Stimulated activated memory B cell treated with anti-CD40 and anti-IgM and Interleukin-4, amounts not matched to agents 10 μg/mL and 1 μg/mL and 100 μg/mL, for 72 hours (primary cell): ENCODE measurements at places on chromosomes 6 and 20.

DNA sequence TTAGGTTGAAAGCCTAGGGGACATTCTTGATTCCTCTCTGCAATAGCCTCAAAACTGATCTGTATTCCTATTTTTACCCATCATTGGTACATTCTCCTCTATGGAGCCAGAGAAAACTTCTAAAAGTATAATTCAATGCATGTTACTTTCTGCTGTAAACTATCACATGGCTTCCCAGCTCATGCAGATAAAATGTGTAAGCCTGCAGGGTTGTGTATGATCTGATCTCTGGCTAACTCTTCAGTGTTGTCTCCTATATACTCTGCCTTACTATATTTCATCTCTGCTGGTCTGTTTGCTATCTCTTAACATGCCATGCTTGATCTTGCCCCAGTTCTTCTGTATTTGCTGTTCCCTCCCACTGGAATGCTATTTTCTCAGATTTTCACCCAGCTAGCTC, 323.3 kb upstream of the RSPO3 start:
- H3K36me3 ChIP-seq = no peaks in the 10 kb centered on the region
- ATAC-seq = no peak
- H3K27me3 ChIP-seq = no peaks in the 10 kb centered on the region
- H3K4me3 ChIP-seq = no peak overlapping the region
- no peaks in the 10 kb centered on the region for H3K4me1 ChIP-seq

DNA sequence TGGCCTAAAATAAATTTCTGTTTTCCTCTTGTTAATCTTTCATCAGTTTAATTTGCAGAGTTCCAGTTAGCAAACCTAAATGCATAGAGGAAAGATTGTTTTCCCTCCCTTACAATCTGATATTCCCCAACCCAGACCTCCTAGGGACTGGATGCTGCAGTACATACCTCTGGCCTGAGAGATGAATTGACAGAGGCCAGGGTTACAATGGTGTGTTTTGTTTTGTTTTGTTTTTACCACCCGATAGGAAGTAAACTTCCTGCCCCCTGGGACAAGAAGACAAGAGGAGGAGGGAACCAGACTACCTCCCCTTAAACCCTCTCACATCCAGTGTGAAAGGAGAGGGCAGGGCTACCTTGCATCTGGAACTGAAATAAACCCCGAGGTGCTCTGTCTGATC, 319.0 kb downstream of the LRFN2 start:
- H3K36me3 ChIP-seq = no peaks in the 10 kb centered on the region
- no peaks in the 10 kb centered on the region for H3K27me3 ChIP-seq
- no peaks in the 10 kb centered on the region for H3K4me1 ChIP-seq
- no peak for ATAC-seq
- H3K27ac ChIP-seq = no peak overlapping the region
- no peak overlapping the region for H3K4me3 ChIP-seq

- no peak overlapping the region for H3K4me3 ChIP-seq
- H3K4me1 ChIP-seq = no peaks in the 10 kb centered on the region
- H3K27me3 ChIP-seq = no peaks in the 10 kb centered on the region
- no peak overlapping the region for H3K27ac ChIP-seq
- no peaks in the 10 kb centered on the region for H3K36me3 ChIP-seq
Measured at GRCh38 chr20:9011121-9011520, 57.8 kb upstream of the PLCB4 start.

GRCh38 chr6:155985660-155986138, 530.1 kb upstream of the NOX3 start:
- no peaks in the 10 kb centered on the region for H3K36me3 ChIP-seq
- no peak overlapping the region for H3K4me3 ChIP-seq
- no peaks in the 10 kb centered on the region for H3K4me1 ChIP-seq

DNA sequence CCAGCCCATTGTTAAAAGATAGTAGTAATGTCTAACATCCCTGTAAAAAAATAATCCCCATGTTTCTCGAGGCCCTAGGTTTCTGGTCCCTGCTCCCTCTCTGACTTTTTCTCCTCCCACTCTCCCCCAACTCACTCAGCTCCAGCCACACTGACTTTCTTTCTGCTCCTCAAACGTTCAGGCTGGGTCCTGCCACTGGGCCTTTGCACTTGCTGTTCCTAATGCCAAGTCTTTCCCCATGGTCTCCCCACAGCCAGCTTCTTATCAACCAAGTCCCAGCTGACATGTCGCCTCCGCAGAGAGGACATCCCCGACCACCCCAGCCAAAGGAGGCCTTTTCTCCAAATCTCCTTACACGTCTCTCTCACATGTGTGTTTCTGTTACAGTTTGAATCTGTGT, 21.8 kb upstream of the PTGIS start:
- peaks cover 8% of the 10 kb centered on the region for H3K4me1 ChIP-seq
- H3K4me3 ChIP-seq = no peak overlapping the region
- H3K27ac ChIP-seq = no peak overlapping the region
- peaks cover 9% of the 10 kb centered on the region for H3K27me3 ChIP-seq
